ENCODE measurements at places on chromosomes 6 and 20.

- DNase-seq: no peak
These were observed 3.7 kb upstream of the KAT14 start for GRCh38 chr20:18133962-18134361.

- peak; percentile 16 for DNase-seq
These were observed 342.7 kb downstream of the PRL start for GRCh38 chr6:21953831-21954801.

DNA sequence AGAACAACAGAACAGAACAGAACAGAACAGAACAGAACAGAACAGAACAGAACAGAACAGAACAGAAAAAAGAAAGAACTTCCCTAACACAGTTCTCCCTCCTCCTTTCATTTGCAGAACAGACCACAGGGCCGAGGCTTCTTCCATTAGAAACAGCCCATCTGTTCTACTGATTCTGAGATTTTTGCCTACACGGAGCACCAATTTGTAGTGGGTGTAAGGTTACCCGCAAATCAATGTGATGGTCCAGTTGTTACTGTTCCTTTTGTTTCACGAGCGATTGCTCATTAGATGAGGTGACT is 734 bp upstream of the OGFRL1 start:
- no peak for DNase-seq

- DNase-seq: no peak
These were observed 660.2 kb upstream of the ADGRB3 start for GRCh38 chr6:67974931-67975330.

DNA sequence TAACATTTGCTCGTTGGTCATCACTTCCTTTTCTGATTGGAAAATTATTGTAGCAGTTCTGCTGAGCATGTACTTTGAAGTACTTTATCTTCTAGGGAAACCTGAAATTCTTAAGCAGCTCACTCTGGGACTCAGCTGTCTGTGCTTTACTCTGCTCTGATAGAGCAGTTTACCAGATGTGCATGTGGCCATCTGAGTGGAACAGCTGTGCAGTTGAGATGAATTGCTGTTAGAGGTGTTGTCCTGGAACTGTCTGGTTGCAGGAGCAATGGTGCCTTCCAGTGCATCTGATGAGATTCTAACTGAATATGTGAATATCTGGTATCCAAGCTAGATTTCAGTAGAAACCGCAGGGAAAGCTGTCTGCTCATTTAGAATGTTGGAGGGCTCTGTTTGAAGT is 27.2 kb downstream of the PANK2 start:
- DNase-seq: no peak

DNA sequence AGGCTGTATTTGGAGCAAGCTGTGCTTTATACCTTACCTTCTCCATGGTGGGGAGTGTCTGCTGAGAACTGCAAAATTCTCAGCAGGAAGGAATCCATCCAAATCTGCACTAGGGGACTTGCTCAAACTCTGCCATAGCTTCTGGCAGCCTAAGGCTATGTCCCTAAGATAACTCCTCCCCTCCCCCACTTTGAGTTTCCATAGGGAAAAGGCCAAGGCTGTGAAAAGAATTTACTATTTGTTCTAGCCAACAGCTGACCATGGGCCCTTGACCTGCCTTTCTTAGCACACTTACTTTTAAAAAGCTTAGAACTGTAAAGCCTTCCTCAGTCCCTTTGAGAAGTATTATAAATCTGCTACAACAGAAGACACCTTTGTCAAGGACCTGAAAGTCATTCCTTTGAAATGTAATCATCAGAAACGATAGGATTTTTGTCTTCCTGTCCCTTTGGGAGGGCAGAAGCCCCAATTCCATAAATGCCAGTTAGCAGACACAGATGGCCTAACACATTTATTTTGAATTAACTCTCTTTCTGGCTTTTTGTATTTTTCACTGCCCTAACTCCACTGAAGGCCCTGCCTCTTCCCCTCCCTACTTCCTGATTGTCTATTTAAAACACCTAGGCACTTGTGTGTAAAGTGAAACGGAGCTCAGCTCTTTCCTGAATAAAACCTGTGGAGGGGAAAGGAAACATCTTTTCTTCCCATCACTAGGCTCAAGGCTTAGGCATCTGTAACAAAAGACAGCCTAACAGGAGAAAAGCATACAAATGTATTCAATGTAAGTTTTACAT is 157.1 kb downstream of the AKAP7 start:
- no peak for DNase-seq

DNA sequence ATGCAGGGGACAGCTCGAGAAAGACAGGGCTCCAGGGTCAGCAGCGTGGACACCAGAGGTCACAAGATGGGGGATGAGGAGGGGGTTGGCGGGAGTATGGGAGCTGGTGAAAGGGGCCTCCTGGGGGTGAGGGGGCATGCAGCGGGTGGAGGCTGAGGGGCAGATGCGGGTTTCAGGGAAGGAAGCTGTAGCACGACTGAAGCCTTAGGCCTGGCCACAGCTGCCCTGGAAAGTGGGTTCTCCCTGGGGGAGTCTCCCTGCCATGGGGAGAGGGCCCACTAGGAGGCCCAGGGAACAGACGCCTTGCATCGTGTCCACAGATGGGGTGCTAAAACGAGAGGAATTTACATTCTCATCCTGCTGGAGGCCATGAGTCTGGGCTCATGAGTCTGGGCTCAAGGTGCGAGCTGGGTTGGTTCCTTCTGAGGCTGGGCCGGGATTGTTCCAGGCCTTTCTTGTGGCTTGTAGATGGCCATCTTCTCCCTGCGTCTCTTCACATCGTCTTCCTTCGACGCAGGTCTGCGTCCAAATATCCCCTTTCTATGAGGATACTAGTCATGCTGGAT is 18.0 kb downstream of the APCDD1L start:
- no peak for DNase-seq

GRCh38 chr6:105272786-105273185 is 93.0 kb upstream of the POPDC3 start:
- no peak for DNase-seq

DNA sequence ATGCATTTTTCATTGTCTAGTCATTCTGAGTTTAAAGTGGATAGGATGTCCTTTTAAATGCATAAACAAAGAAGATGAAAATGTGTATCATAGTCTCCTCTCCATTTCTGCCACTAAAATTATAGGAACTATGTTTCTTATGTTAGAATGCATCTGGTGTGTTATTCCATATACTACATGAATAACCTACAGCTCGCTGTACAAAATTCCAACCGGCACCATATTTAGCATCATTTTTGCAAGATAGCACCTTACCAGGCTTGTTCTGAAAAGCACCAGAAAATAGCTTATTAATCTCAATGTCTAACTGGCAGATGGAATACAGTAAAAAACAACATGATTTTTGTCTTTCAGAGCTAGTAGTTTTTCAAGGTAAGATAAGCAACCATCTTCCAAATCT is 241.5 kb downstream of the SLC35F1 start:
- DNase-seq: no peak

DNA sequence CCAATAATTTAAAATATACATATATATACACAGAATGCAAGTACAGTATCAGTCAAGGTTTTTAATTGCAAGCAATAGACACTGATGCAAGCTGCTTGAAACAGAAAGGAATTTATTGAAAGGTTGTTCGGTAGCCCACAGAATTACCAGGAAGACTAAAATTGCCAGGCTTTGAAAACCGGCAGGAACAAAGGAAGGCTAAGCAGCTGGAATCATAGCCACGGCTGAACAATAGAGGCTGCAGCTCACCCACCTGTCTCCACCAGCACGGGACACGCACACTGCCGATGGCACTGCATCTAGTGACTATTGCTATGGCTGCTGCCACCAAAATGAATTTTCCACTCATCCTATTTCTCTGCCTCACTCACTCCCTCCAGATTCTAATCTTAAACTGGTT is 22.0 kb upstream of the L3MBTL3 start:
- DNase-seq: no peak

GRCh38 chr20:36775196-36775595 is 1.6 kb upstream of the DSN1 start:
- DNase-seq: no peak

GRCh38 chr20:10250902-10251301 is 32.3 kb downstream of the SNAP25 start:
- DNase-seq: peak; percentile 19

DNA sequence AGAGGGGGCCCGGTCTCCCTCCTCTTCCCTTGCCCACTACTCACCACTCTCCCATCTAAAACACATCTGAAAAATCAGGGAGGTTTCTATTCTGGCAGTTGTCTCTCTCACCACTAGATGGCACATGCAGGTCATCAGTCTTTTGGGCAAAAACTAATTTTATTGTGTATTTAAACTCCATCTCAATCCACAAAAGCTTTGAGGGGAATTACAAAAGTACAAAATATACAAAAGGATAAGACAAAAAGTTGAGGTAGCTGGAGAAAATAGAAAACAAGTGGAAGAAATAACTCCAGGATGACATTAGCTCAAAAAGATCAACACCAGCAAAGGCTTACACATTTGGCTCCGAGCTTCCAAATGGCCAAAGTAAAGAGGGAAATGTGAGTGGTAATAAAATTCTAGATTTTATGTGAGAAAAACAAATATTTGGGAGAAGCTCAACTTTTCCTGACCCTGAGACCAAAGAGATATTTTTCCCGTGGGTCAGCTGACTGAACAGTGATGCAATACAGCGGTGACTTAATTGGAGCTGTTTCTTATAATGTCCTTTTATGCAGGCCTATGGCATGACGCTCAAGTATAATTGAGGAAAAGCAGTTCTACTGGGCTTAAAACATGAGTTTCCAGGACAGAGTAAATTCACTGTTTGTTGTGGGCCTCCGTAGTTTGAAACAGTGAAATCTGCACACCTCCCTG is 79.8 kb upstream of the CHD6 start:
- DNase-seq: peak; percentile 33

- no peak for DNase-seq
These were observed 480.7 kb downstream of the RFPL4B start for GRCh38 chr6:112827793-112828192.

DNA sequence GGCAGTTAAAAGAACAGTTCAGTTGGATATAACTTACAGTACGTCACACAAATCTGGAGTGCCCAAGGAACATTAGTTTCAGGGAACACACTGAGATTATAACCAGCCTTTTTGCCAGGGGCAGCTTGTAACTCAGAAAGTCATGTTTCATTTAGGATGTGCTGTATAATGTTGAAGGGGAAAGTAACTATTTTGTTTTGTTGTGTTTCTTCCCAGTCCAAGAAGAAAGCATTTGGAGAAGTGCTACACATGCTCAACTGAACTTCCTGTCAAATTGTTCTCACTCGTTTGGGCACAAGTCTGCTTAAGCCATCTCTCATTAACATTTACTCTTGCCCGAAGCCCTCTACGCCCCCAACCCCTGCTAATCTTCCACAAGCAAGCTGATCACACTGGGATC is 157.9 kb downstream of the BTBD9 start:
- DNase-seq: no peak

DNA sequence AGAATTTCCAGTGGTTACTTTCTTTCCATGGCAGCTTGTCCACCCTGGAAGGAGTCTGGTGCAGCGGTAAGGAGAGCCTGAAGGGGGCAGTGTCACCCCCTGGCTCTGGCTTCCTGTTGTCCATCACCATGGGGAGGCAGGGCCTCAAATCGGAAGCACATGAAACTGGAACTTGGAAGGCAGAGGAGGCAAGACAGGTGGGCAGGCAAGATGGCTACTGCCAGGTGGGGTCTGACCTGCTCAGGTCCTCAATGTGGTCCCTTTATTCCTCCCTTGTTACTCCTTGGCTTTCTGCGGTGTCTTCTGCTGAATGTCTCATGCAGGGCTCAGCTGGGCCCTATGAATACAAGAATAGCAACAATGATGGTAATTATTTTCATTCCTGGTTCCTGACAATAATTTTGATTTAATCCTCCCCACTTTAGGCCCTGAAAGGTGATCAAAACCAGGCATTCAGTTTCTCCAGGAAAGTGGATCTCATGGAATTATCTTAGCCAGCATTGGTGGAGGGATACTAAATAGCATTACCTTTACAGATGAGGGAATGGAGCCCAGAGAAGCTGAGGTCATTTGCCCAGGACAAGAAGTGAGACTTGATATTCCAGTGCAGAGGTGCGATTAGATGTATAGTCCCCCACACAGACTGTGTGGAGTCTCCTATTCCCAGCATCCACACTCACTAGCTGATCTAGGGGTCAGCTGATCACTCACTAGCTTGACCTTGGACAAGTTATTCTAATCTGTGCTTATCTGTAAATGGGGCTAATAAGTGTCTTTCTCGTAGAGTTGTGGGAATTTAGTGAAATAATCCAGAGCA is 17.6 kb upstream of the SNAI1 start:
- peak; percentile 74 for DNase-seq

DNA sequence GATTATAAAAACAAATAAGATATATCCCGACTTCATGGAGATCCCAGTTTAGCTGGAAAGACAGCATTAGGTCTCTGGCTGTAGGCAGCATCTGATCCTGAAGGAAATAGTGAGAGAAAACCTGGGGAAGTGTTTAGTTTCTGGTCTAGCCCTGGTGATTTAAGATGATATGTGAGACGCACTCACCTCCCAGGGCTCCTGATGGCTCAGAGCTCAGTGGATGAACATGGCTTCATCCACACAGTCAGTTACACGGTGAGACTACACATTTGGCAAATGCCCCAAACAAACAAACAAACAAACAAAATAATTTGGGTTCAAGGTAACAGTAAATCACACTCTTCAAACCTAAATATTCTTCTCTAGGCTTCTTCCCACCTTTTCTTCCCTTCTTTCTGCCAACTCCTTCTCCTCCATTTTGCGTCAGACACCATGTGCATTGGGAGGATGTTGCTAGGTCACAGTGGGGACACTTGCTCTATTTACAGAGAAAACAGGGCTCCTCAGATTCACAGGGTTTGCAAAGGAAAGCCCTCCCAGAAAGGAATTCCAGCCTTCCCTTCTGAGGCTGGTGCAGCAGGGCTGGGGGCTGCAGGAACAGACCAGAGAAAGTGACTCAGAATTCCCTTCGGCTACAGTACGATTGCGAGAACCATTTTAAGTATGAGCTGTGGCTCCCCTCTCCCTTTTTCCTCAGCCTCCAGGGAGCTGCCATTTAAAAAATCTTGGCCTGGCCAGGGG is 59.6 kb upstream of the SALL4 start:
- no peak for DNase-seq

GRCh38 chr6:31877125-31877650 is 1.6 kb downstream of the SLC44A4 start:
- DNase-seq: no peak
